ENCODE measurements at places on chromosomes 6 and 20.

- DNase-seq, result no peak
These were observed 14.7 kb downstream of the FOXQ1 start for GRCh38 chr6:1326535-1327121.

- DNase-seq, result no peak
These were observed 21.8 kb upstream of the AHI1 start for GRCh38 chr6:135519348-135519747.

GRCh38 chr6:13664703-13665352 is 46.8 kb downstream of the RANBP9 start:
- DNase-seq, result no peak

DNA sequence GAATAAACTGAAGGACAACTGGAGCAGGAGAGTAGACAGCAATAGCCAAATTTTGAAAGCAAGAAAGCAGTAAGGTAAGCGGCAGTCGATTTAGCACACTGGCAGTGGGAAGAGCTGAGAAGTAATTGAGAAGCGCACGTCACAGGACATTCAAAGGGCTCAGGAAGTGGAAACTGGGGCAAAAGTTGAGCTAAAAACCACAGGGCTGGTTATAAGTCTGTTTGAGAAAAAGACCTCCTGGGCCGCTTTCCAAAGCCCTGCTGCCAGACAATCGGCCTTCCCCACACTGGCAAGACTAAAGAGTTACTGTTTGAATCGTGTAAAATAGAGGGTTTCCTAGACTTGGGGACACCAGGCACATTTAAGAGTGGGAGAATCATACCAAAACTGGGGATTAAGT is 161.4 kb downstream of the DNAH8 start:
- peak; percentile 45 for DNase-seq

DNA sequence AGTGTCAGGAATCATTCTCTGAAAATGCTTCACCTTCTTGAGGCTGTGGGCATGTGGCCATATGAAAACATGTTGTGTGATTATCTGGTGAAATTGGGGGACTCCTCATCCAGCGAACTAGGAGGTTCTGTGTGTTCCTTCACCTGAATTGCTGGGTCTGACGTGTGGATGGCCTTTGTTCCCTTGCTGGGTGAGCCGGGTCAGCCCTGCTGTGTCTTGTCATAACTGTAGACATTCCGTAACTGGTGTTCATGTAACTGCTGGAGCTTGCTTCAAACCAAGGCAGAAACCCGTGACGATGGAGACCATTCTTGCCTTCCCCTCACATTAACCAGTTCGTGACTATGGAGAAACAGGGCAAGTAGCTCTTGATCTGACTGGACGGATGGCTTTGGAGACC is 123.5 kb downstream of the GMPR start:
- no peak for DNase-seq

GRCh38 chr6:139839506-139840156 is 465.2 kb upstream of the CITED2 start:
- DNase-seq, result no peak

DNA sequence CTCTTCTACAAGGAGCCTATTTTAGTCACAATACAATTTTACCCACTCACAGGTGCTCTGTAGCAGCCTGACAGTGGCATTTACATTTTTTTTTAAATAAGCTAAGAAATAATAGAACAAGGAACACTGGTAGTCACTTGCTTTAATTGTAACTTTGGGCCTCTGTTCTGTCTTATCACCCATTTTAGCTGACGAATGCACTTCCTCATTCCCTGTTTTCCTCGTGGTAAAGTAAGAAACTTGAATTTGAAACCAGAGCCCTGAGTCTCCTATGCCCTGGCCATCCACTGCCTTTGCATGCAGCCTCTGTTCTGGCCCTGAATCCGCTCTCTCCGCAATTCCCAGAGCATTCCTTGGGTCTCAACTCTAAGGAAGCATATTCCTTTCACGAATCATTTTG is 550.6 kb downstream of the PTPRT start:
- no peak for DNase-seq

DNA sequence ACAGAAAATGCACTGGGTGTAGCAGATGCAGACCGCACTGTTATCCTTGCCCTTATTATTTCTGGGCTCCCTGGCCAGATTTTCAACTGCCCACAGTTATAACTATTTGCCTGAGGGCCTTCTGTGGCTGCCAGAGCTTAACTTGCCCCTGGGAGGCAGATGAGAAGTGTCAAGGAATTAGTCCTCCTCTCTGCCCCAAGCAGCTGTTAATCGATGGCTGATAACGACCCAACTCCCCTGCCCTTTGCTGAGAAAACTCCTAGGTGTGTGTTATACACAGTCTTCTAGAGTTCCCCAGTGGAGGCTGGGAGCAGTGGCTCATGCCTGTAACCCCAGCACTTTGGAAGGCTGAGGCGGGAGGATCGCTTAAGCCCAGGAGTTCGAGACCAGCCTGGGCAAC is 44.4 kb upstream of the SHLD1 start:
- DNase-seq, result no peak

- DNase-seq, result no peak
These were observed 243.8 kb downstream of the LRFN2 start for GRCh38 chr6:40343318-40343876.

GRCh38 chr6:3328145-3328544 is 69.4 kb downstream of the PSMG4 start:
- no peak for DNase-seq

DNA sequence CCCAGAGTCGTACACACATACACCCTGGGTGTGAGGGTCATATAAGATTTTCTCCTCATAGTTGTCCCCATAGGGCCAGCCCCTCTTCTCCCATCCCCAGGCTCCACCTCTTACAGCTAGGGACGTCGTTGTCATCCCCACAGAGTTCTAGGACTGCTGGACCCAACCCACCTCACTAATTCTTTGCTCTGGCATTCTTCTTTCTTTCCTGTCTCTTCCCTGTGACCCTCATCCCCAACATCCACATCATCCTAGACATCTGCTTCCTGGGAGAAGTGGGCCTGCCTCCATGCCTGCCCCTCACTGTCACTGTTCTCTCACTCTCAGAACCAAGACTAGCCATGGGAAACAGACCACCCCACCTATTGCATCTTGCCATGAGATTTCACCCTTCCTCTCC is 1.1 kb downstream of the PSMF1 start:
- DNase-seq, result no peak

GRCh38 chr6:53055873-53056272 is 9.3 kb upstream of the FBXO9 start:
- no peak for DNase-seq

DNA sequence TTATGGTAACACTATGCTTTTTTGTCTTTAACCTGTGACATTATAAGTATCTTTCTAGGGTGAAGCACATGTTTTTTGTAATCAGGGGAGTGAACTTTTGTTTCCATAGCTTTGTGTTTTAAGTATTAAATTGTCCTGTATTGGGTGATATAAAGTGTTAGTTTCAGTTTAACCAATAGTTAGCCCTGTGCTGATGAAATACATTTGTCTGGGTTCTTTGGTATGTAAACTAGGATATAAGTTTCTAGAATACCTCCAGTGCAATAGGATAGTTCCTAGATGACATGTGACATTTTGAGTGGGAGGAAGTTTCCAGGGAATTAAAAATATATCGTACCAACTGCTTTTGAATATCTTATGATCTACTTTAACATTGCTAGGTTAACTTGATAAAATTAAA is 611.0 kb upstream of the MARCKS start:
- DNase-seq, result no peak

GRCh38 chr6:131349199-131349598 is 213.9 kb downstream of the AKAP7 start:
- DNase-seq, result no peak

- DNase-seq, result no peak
These were observed 104.7 kb downstream of the TMEM242 start for GRCh38 chr6:157218371-157219198.

GRCh38 chr6:159555082-159555875 is 137.8 kb downstream of the SOD2 start:
- DNase-seq, result no peak

DNA sequence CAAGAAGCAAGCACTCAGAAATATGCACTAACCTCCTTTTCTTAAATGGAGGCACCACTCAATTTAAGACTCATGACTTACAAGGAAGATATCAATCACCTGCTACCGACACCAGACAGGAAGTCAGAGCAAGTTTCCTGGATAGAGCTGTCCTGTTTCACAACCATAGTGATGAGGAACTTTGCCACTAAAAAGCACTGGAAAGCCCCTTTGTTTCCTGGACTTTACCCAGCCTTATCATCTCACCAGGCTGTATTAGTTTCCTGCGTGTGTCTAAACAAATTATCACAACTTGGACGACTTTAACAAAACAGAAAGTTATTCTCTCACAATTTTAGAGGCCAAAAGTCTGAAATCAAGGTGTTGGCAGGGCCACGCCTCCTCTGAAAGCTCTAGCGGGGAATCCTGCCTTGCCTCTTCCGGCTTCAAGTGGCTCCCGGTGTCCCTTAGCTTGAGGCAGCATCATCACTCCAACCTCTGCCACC is 253.8 kb upstream of the STXBP5 start:
- no peak for DNase-seq

DNA sequence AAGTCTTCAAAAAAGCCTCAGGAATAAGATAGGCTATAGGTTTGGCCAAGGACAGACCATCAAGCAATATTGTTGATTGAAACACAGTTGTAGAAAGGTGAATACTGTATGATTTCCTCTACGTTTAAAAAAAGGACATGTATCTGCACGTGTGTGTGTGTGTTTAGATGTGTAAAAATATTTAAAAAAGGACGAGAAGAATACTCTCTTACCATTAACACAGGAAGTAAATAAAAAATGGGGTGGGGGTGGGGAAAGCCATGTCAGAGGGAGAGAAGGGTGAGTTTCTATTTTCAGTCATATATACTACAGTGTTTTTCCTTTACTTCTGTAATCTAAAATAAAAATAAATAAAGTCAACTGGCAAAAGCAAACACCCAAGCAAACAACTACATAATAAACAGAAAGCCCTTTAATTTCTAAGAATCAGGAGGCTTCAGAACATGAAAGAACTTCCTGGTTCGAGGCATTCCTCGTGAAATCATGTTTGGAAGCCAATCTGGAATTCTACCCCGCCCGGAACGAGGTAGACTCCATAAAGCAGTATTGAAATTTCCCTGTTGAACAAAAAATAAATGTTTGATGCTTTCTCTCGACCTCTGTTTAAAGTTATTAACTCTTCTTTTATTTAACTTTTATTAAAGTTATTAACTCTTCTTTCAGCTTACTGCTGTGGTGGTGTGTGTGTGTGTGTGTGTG is 158.1 kb upstream of the ZNF217 start:
- no peak for DNase-seq

DNA sequence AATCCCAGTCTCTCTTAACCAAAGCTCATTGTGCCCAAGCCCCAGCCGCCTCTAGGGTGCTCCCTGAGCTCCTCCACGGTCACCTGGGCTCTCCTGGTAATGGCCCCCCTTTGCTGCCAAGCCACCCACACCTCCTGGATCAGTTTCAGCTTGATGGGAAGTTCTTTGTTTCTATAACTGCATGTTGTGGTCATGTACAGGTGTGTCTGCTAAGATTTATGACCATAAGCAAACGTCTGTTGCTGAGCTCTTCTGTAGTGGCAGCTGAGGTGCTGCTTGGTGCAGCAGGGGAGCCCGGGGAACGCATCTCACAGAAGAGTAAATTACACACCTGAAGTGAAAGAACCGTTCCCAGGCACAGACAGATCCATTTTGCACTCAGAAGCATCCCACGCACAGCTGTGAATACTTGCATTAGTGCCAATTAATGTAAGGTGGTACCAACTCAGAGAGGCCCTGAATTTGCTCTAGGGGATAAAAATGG is 194.6 kb upstream of the ARID1B start:
- no peak for DNase-seq

GRCh38 chr6:133214267-133214666 is 26.9 kb upstream of the EYA4 start:
- no peak for DNase-seq
